ENCODE measurements at places on chromosomes 2 and 18. TPM values are rescaled to one million over a fixed set of nuclear protein-coding genes. Genes with fewer than 3 reads are reported as not detected.

Gene GATA6
- total RNA-seq: 1.7 TPM

Gene ATP8B1
- total RNA-seq: 6.2 TPM

Gene DRC1
- total RNA-seq: 0.45 TPM

Gene MRO
- total RNA-seq: 0.47 TPM

Gene NYAP2
- total RNA-seq: not detected

Gene INHBB
- total RNA-seq: 22.9 TPM

Gene PROM2
- 0.19 TPM for total RNA-seq

Gene PSMA8
- total RNA-seq: not detected

Gene NAB1
- total RNA-seq: 42.9 TPM

Gene RSAD2
- total RNA-seq: 0.13 TPM

Gene WNT10A
- total RNA-seq: 0.23 TPM

Gene MYOM1
- total RNA-seq: 0.19 TPM

Gene PTPN2
- total RNA-seq: 18.2 TPM

Gene CD302
- 2.3 TPM for total RNA-seq

Gene SH3RF3
- 0.50 TPM for total RNA-seq

Gene CD226
- 0.08 TPM for total RNA-seq

Gene DYNAP
- not detected for total RNA-seq

Gene CKAP2L
- total RNA-seq: 16.2 TPM

Gene SERPINB5
- 0.09 TPM for total RNA-seq

Gene SERPINB10
- total RNA-seq: not detected

Gene PAIP2B
- 0.30 TPM for total RNA-seq

Gene TOGARAM2
- total RNA-seq: 0.16 TPM

Gene VWA3B
- total RNA-seq: not detected

Gene MOGAT1
- not detected for total RNA-seq

Gene IL1F10
- total RNA-seq: not detected

Gene ALKAL2
- not detected for total RNA-seq

Gene NT5DC4
- not detected for total RNA-seq

Gene UGT1A3
- not detected for total RNA-seq

Gene BCL11A
- 0.10 TPM for total RNA-seq

Gene GALM
- total RNA-seq: 17.2 TPM

Gene FSHR
- total RNA-seq: not detected

Gene ELAC1
- 4.4 TPM for total RNA-seq

Gene UGT1A7
- total RNA-seq: 5.1 TPM

Gene ARHGAP25
- total RNA-seq: 0.16 TPM

Gene C2orf42
- 6.6 TPM for total RNA-seq

Gene TUBB6
- 201 TPM for total RNA-seq

Gene RPS27A
- total RNA-seq: 2,756 TPM

Gene SFT2D3
- total RNA-seq: 5.4 TPM

Gene SERPINB2
- 0.07 TPM for total RNA-seq

Gene TWIST2
- total RNA-seq: 16.6 TPM

Gene DUSP2
- 0.31 TPM for total RNA-seq

Gene REG3G
- total RNA-seq: not detected

Gene WDCP
- 15.2 TPM for total RNA-seq

Gene GREB1L
- total RNA-seq: 1.8 TPM

Gene UGT1A4
- not detected for total RNA-seq

Gene SANBR
- 12.6 TPM for total RNA-seq

Gene SLC40A1
- 2.0 TPM for total RNA-seq

Gene SOX11
- not detected for total RNA-seq

Gene NT5C1B
- total RNA-seq: not detected

Gene RESP18
- total RNA-seq: not detected

Gene KANSL1L
- 0.34 TPM for total RNA-seq

Gene TGIF1
- 131 TPM for total RNA-seq

Gene EXOC6B
- total RNA-seq: 7.0 TPM

Gene CDH2
- total RNA-seq: 32.4 TPM

Gene SCYGR1
- not detected for total RNA-seq

Data from A549 treated with GW870086 at 1 μM for 4 hours (cell line).